ENCODE measurements at places on chromosomes 1 and 21. TPM values are rescaled to one million over a fixed set of nuclear protein-coding genes. Genes with fewer than 3 reads are reported as not detected.

- no peak for DNase-seq
Observed at GRCh38 chr1:10511494-10511885, 36.7 kb downstream of the PEX14 start.

GRCh38 chr1:209150114-209150513 lies 433.4 kb upstream of the CAMK1G start:
- peak; percentile 55 for DNase-seq

HPDL gene
- 1.4 TPM for total RNA-seq

DNA sequence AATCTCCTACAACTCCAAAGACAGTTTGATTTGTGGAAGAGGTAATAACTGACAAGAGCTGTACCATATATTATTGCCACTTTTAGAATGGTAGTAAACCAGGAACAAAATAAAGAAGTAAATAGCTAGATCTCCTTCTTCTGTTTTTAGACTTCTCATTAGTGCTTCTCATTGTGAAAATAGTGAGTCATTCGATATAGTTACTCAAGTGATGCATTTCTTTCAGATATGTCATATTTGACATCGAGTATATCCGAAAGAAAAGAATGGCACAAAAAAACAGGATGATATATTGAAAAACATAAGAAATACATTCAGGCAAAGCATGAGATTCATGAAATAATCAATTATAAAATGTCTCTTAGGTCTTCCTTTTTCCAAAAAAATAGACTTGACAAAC lies 1346.1 kb downstream of the BRINP3 start:
- no peak for DNase-seq

IVL gene
- not detected for total RNA-seq

DNA sequence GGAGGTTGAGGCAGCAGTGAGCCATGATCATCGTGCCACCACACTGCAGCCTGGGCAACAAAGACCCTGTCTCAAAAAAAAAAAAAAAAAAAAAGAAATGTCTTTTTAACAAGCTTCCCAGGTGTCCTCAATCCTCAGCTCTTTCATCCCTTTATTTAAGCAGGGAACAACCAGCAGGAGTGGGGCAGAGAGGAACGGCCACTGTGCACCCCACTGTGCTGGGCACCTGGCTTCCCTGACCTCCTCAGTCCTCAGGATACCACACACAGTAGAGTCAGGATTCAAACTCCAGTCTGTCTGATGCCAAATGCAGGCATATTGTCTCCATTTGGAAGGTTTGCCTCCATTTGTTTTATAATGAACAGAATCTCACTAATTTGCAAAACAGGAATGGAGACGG lies 19.8 kb upstream of the PTAFR start:
- DNase-seq, result no peak

DNA sequence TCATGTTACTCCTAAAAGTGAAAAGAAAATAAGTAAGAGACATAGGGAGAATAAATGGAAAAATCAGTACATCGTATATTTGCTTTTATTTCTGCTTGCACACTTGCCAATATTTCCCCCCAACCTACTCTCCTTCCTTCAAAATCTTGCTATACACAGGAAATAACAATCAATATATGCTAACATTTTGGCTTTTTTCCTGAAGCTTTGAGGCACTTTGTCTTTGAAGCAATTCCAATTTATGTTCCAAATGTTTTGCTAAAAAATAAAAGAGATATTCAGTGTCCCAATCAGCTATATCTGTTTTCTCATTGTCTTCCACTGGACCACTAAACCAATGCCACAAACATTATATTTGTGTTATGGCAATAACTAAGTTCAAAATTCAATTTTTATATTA lies 184.0 kb upstream of the NEGR1 start:
- no peak for DNase-seq

DNA sequence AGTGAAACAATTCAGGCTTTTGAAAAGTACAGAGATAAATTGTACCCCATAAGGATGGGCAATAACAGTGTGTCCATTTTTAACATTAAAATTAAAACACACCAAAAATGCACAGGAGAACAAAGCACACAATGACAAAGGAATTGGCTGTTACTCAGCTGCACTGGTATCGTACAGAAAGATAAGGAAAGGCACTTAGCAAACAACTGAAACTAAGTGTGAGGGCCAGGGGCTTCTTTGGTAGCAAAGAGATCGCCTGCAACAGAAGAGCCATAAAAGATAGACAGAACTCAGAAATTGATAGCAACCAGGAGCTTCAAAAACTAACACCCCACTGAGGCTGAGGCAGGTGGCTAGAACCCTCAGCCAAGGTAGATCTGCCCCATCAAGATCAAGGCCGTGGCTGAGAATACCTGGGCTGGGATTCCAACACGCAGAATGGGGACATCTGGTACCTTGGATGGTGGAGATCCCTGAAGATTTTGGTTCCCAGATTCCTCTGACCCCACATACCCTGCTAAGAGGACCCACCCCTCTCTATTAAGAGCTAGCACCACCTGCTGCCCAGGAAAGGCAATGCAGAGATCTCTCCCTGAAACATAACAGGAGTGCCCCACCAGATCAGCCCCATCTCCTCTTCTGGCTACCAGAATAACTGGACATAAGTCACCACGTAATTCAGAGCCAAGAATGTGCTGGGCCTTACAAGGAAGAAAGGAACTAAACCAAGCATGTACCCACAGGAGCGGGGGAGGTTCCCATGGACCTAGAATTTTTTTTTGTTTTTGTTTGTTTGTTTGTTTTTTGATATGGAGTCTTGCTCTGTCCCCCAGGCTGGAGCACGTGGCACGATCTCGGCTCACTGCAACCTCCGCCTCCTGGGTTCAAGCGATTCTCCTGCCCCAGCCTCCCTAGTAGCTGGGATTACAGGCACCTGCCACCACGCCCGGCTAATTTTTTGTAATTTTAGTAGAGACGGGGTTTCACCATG lies 16.2 kb downstream of the PLEKHO1 start:
- DNase-seq, result peak; percentile 74

DNA sequence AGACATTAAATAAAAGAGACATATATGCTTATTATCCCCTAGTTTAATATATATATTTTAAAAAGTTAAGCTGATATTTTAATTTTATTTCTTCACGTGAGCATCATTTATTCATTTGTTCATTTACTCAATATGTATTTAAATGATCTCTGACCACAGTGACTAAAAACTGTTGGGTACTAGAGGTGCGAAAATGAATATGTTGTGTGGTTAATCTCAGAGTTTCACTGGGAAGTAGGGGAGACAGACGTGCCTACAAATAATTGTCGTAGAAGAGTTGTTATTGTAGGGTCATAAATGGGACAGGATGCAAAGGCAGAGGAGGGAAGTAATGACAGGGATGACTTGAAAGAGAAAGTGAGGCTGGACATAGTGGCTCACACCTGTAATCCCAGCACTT lies 213.0 kb upstream of the CACYBP start:
- no peak for DNase-seq

DNA sequence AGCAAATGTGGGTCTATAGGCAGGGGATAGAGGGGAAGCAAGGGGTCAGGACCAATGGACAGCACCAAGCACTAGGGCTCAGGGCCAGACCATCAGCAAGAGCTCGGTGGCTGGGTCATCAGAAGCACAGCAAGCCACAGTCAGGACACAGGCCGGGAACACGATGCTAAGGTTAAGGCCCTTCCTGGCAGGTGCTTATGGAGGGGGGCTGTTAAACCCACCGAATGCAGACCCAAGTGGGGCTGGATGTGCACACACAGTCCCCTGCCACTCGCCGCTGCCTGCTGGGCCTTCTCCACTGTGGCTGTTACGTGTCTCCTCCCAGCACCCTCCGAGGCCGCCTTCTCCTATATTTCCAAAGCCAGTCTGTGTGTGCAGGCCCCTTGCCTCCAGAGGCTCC lies 220.1 kb downstream of the TOMM20 start:
- DNase-seq, result no peak

- peak; percentile 86 for DNase-seq
Observed at GRCh38 chr1:94237291-94238226, at the start of gene ARHGAP29. Gene ARHGAP29 (minus strand): TSS chr1:94237584. CDS start chr1:94231611, 5,973 bp downstream.

CAPZA1 gene
- total RNA-seq, result 102 TPM

DNA sequence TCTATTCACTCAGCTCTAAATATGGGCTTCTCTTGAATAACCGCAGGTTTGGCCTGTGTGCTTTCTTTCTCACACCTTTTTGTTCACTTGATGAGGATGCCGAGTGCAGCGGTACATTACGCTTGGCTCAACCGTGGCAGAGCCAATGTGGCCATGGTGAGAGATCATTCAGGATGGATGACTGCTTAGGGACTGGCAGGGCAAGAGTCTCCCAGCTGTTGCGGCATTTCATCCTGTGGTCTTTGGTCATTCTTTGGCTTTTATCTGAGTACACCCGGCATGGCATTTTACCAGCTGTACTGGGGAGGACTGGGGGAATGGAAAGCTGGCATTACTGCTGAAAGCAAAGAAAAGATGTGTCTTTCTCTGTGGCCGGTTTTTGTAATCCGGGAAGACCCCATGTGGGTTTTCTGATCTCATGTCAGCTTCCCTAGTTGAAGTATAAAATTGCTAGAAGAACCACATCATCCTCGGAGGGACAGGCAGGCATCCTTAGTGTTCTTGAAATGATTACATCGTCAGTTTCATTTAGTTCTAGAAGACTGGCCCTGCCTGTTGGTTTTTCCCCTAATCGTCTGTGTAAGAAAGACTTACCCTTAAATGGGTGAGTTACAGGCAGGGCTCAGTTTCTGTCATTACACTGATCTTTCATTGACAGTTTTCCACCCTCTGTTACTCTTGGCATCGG lies 15.1 kb downstream of the PCP4 start:
- no peak for DNase-seq

DNA sequence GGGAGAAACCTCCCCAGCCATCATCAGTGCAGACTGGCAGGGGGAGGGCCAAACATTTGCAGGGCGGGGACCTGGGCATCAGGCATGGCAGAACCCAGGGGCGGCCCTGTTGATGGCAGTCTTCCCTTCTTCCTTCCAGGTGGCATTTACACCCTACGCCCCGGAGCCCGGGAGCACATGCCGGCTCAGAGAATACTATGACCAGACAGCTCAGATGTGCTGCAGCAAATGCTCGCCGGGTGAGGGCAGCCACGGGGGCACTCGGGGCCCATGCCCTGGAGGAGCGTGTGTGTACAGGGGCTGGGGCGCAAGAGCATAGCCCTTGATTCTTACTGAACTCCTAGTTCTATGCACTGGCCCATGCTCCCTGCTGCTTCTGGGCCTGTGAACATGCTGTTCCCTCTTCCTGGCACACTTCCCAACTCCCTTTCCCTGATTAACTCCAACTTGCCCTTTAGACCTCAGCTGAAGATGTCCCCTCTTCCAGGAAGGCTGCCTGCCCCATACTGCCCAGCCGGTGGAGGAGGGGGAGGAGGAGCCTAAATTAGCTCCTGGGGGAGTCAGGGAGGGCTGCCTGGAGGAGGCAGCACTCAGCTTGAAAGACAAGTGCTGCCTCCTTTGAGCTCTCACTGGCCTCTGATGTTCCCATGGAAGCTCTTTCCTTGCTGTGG lies 22.0 kb downstream of the TNFRSF1B start:
- no peak for DNase-seq

DNA sequence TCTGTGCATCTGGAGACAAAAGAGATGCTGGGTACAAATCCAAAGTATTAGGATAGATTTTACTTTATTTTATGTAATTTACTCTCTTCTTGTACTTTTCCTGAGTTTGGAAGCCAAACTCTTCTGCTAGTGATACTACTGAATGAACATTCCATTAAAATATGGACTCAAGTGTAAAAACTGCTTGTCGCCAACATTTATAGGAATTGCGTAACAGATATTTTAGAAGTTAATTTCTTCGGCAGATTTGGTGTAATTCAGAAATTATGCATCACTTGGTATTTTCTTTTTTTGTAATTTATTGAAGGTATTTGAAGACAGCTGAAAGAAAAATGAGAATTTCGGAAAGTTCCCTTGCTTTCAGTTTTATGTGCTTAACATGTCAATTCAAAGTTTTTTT lies 137.0 kb downstream of the RABGAP1L start:
- no peak for DNase-seq

DNA sequence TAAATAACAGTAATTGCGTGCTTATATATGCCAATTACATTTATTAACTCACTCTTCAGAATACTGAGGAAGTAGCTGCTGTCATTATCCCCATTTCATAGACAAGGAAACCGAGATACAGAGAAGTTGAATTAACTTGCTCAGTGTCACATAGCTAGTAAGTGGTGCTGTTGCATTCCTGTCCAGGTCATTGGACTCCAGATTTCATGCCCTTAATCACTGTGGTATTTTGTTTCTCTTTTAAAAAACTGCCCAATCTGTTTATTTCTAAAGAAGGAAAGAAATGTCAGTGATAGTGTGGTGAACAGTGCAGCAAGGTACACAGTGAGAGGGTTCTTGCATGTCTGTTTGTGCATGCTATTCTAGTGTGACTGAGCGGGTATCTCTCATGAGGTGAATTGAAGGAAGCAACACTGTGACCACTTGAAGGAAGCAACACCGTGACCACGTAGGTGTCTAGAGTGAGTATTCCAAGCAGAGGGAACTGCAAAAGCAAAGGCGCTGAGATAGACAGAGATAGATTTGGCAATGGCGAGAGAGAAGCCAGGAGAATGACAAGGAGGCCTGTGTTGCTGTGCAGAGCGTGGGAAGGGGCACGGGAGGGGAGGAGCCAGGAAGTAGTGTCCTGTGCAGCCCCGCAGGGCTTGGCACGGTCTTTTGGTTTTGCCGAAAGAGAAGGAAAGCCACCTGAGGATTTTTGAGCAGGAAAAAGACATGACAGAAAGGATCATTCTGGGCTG lies 95.9 kb downstream of the CAMTA1 start:
- no peak for DNase-seq

GRCh38 chr1:53349968-53350852 lies 22.3 kb upstream of the LRP8 start:
- DNase-seq, result no peak

GRCh38 chr21:36910581-36911307 lies 55.7 kb downstream of the HLCS start:
- DNase-seq, result peak; percentile 76

DNA sequence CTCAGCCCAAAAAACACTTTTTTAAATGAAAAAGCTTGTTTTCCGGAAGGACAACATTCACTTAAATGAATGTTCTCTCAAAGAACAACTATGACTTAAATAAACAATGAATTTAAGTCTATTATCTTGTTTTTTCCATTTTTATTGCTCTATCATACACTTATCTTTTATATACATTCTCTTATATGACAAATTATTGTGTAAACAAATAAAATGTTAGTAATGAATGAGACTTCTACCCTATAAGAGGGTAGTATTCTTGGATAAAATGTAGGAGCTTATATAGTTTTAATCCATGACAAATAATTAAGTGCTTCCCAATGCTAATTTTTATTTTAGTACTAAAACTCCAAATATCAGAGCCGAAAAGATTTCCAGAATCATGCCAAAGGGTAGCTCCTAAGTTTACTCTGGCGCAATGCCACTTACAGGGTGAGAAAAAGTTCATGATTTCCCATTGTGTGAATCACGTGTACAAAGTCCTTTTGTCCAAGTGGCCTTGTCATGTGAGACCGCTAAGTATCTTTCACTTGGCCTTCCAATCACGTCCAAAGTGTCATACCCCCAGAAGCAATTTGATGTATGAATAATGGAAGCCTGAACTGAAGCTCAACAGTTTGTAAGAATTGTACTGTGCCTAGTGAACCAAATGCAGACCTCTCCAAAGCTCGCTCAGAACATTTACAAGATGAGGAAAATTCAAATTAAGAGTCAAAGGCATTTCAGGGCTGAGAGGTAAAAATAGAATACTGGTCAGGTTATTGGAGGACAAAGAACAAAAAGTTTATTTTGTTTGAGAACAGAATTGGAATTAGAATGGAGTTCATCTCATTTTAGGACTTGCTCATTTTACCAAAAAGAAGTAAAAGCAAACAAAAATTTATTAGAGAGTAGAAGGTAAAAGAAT lies 56.6 kb upstream of the C1orf21 start:
- DNase-seq, result no peak
